Urinary bladder (tissue), 4 donors: ENCODE measurements at places on chromosomes 5 and 9. TPM values are rescaled to one million over a fixed set of nuclear protein-coding genes. Genes with fewer than 3 reads are reported as not detected.

PLPP1 gene
- polyA plus RNA-seq: 275 TPM

ENC1 gene
- 11.2 TPM for polyA plus RNA-seq

EFCAB9 gene
- polyA plus RNA-seq: not detected

COL15A1 gene
- polyA plus RNA-seq: 42.0 TPM

LVRN gene
- polyA plus RNA-seq: 0.27 TPM

PCDHGA2 gene
- 4.1 TPM for polyA plus RNA-seq

AIF1L gene
- polyA plus RNA-seq: 8.9 TPM

SPINK5 gene
- polyA plus RNA-seq: 0.56 TPM

MYOZ3 gene
- polyA plus RNA-seq: 1.5 TPM

IL31RA gene
- polyA plus RNA-seq: not detected

MAMDC2 gene
- polyA plus RNA-seq: 76.4 TPM

GOLM1 gene
- 22.4 TPM for polyA plus RNA-seq

ZNF354C gene
- polyA plus RNA-seq: 4.0 TPM

SLC6A3 gene
- polyA plus RNA-seq: 0.77 TPM

NTNG2 gene
- 2.3 TPM for polyA plus RNA-seq

TXNDC8 gene
- polyA plus RNA-seq: not detected

PCDHA7 gene
- polyA plus RNA-seq: 0.14 TPM

ACTL7A gene
- polyA plus RNA-seq: not detected

CCL27 gene
- polyA plus RNA-seq: 0.32 TPM

SPINK7 gene
- not detected for polyA plus RNA-seq

PCDHGA12 gene
- polyA plus RNA-seq: 2.9 TPM

BTNL3 gene
- polyA plus RNA-seq: 0.04 TPM

AFF4 gene
- polyA plus RNA-seq: 26.9 TPM

HAVCR2 gene
- polyA plus RNA-seq: 3.8 TPM

MZB1 gene
- 0.56 TPM for polyA plus RNA-seq

ABL1 gene
- 125 TPM for polyA plus RNA-seq

C9orf153 gene
- polyA plus RNA-seq: not detected

INSL6 gene
- not detected for polyA plus RNA-seq

DOK3 gene
- 8.5 TPM for polyA plus RNA-seq

NPR3 gene
- 1.8 TPM for polyA plus RNA-seq

ADAMTS2 gene
- 22.8 TPM for polyA plus RNA-seq

GMCL2 gene
- not detected for polyA plus RNA-seq

OR13C5 gene
- not detected for polyA plus RNA-seq

CKMT2 gene
- 8.4 TPM for polyA plus RNA-seq

MARCHF11 gene
- 0.06 TPM for polyA plus RNA-seq

CATSPER3 gene
- polyA plus RNA-seq: 0.72 TPM

WDR38 gene
- polyA plus RNA-seq: not detected

TPPP gene
- 17.5 TPM for polyA plus RNA-seq

GBGT1 gene
- 14.2 TPM for polyA plus RNA-seq

SLC4A9 gene
- 0.06 TPM for polyA plus RNA-seq

FCN2 gene
- polyA plus RNA-seq: 0.37 TPM

TARS1 gene
- polyA plus RNA-seq: 65.4 TPM

ORM2 gene
- 3.2 TPM for polyA plus RNA-seq

C9orf50 gene
- 0.28 TPM for polyA plus RNA-seq

RNF183 gene
- polyA plus RNA-seq: 0.15 TPM

AQP3 gene
- 126 TPM for polyA plus RNA-seq

CRHBP gene
- 0.94 TPM for polyA plus RNA-seq

WNK2 gene
- 9.3 TPM for polyA plus RNA-seq

HSD17B4 gene
- 204 TPM for polyA plus RNA-seq

CCL21 gene
- 60.4 TPM for polyA plus RNA-seq

LCN9 gene
- polyA plus RNA-seq: not detected

LAMC3 gene
- 37.1 TPM for polyA plus RNA-seq

SELENOP gene
- polyA plus RNA-seq: 283 TPM

C9orf43 gene
- polyA plus RNA-seq: 0.14 TPM

SCGB3A2 gene
- not detected for polyA plus RNA-seq

FST gene
- polyA plus RNA-seq: 8.2 TPM

GLRA1 gene
- not detected for polyA plus RNA-seq

IL12B gene
- not detected for polyA plus RNA-seq

GRIA1 gene
- polyA plus RNA-seq: 0.27 TPM
